ENCODE measurements at places on chromosomes 7 and 10.

DNA sequence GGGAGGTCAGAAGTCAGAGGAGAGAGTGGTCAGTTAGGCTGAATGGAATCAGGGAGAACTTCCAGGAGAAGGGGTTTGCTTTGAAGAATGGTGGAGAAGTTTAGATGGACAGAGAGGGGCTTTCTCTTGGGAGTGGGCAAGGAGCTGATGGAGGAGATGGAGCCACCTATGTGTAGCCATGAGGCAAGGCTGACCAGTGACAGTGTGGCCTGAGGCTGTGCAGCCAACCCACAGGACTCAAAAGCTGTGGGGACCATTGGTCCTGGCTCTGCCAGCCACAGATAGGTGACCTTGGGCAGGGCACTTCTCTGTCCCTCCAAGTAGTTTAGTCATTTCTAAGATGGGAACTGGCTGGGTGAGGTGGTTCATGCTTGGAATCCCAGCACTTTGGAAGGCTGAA lies 18.7 kb downstream of the NEURL1 start:
- no peak for DNase-seq

DNA sequence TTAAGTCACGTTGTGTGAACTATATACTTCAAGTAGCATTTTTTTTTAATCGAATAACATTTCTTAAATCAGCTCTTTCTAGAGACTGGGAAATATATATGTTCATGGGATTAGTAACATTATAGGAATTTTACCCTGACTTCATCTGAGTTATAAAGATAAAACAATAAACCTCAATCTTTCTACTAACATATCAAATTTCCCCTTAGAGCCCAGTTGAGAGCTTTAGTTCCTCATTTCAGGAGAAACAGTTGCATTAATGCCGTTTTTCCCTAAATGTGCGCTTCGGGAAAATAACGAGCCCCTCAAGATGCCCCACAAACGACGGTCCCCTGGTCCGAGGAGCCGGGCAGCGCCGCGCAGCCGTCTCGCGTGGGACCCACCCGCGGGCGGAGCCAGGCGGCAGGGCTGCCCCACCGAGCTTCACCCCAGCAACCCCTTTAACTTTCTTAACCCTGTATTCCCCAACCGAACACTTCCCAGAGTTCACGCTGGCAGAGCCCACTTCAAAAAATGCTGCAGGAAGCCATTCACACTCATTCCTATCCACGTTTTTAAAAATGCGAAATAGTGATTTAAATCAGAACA lies 152.5 kb upstream of the YAE1 start:
- DNase-seq: no peak

DNA sequence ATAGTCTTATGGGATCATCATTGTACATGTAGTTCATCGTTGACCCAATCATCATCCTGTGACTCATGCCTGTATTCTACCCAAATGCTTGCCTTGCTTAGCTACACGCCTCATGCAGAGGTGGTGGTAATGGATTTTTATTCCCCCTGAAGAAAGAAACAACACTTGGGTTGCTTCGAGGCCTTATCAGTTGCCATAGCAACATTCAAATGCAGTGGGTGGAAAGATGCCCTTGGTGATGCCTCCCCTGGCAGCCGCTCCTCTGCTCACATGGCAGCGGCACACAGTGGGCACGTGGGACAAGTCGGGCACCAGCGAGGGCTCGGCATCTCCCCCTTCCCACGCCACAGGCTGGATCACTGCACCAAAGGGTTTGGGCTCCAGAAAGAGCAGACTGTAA lies 54.0 kb upstream of the NMT2 start:
- no peak for DNase-seq

DNA sequence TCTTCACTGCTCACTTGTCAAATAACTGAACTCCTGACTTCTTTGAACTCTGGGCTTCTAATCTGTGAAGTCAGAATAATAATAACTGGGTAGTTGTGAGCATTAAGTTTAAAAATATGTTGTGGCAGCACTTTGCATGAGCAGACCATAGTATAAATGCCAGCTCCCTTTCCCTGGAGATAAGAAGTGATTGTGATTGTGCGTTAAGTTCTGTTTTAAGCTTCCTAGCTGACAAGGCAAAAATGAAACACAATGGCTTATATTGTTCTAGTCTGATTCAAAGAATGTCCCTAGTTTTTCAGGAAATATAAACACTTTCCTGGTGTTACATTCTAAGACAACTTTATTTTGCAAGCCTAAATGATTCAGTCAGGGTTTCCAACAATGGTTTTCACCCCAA lies 61.8 kb downstream of the PTPRE start:
- DNase-seq: no peak

DNA sequence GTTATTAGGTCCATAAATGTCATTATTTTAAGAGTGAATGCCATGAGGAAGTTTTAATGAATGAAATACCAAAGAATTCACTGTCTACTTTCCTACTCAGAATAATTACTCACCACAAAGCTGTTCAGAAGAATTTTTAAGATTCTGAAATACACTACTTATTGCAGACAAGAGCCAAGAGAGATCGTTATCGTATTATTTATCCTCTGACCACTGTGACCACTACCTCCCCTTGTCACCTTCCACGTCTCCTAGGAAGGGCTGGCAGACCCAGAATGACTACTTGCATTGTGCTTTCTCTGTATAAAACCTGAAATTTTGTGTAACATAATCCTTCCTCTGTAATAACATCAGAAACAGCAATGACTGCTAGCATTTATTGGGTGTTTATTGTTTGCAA lies 81.9 kb downstream of the ABCB5 start:
- no peak for DNase-seq

GRCh38 chr10:6721480-6721879 lies 141.4 kb upstream of the PRKCQ start:
- no peak for DNase-seq

DNA sequence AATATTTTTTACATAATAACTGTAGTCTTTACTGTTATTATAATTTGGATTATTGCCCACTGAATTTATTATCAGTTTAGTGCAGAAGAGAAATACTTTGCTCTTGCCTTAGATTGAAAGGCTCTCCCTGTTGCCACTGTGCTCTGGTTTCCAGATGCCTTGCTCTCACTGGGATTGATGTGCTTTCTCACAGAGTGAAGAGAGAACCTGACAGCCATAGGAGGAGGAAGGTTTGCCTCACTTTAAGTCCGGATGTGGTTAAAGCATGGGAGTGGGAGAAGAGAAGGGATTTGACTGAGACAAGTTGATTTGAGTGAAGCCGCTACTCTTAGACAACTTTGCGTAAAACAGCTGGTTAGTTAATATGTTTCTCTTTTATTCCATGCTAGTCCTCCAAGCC lies 68.2 kb upstream of the RPA3 start:
- no peak for DNase-seq

DNA sequence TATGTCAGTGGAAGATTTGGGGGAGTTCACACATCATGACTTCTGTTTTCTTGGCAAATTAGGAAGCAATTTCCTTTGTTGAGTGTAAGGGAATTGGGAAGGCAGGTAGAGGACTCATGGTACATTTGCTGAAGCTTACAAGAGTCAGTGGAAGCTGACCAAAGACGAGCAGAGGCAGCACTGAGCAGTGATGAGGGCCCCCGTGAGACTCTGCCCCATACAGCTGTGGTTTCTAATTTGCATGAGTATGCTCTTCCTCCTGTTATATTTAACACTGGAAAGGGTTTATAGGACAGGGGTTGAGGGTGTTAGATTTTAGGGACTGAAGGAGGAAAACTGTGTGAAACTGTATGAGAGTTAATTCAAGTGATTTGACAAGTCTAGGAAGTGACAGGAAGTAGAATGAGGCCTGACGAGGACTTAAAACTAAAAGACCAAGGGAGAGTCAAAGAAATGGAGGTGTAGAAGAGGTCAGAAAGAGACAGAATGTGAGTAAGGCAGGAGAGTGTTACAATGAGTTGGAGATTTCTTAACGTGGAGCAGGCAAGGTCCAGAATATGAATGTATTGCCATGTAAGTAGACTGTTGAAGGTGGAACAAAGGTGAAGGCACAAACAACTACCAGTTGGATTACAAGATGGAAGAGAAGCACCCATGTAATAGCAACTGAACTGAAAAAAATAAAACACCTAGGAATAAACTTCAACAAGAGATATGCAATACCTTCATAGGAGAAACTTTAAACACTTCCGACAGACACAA lies 23.5 kb upstream of the MRPS17 start:
- DNase-seq: no peak

GRCh38 chr10:9535744-9536143 lies 1481.3 kb downstream of the GATA3 start:
- DNase-seq: no peak

DNA sequence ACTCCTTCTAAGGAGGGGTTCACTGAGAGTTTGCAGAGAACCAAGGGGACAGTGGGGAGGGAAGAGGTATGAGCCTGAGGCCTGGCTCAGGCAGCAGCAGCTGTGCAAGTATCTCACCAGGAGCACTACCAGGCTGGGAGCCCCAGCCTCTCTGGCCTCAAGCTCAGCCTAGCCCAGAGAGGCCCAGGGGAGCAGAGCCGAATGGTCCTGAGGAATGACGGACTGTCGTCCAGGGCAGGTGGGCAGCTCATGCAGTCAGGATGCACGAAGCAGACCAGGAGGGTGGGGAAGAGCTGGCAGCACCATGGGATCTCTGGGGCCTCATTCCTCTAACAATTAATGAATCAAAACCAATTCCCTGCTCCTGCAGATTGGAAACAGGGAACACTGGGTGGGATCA lies 151.5 kb downstream of the GRID1 start:
- no peak for DNase-seq

- no peak for DNase-seq
These were observed 30.0 kb upstream of the SLF2 start for GRCh38 chr10:100882671-100883311.

DNA sequence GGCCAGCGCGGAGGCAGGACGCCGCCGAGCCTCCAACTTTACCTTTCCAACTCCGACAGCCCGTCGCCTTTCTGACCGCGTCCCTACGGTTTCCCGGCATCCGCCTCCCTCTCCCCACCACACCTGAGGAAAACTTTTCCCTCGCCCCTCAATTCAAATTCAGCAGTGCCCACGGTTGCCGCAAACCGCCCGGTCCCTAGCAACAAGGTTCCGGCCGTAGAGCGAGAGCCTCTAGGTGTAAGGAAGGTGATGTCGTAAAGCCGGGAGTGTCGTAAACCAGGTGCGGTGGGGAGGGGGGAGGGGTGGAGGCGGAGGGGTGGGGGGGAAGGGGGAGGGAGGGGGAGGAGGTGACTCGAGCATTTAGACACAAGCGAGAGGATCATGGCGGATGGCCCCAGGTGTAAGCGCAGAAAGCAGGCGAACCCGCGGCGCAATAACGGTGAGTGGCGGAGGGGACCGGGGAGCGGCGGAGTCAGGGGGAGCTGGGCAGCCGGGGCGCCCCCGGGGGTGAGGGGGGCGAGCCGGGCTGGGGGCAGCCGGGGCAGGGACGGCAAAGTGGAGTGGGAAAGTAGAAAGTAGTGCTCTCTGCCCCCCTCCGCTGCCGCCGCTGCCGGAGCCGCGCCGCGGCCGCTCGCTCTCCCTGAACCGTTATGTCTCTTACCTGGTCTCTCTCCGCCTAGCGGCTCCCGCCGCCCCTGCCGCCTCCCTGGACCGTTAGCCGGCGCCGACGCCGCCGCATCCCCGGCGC lies at the start of gene ZEB1:
ZEB1 (plus strand) TSS at position 363 of the 748 bp plus-strand sequence; CDS start at position 382, 19 bp downstream.
- DNase-seq: peak; percentile 83

DNA sequence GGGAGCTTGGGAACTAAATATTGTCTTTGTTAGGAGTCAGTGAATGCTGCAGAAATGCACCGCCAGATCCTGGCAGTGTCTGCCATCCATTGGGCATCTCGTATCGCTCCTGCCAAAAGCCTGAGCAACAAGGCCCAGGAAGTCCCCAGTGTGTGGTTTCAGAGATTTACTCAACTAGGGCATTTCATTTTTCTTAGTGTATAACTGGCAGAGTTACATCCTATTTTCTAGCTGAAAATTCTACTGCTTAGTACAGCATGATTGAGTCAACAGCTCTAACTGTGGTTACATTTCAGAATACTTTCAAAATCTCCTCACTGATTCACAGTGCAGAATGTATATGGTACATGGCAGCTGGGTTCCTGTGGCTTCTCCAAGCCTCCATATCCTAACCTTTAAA lies 95.8 kb upstream of the CREB5 start:
- DNase-seq: no peak

DNA sequence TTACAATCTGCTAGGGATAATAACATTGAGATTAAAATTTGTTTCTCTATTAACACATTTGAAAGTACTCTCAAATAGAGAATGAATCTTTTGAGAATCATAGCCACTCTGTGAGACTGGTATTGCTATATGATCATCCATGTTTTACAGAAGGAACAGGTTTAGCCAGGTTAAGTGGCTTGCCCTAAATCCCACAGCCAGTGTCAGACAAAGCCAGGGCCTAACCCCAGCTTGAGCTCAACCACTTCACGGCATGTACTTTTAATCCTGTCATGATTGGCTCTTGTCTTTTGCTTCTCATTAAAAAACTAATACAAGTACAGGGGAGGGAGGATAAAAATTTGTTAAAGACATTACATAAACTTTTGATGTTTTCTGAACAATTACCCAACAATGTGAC lies 3.8 kb upstream of the ZNRF2 start:
- DNase-seq: no peak

DNA sequence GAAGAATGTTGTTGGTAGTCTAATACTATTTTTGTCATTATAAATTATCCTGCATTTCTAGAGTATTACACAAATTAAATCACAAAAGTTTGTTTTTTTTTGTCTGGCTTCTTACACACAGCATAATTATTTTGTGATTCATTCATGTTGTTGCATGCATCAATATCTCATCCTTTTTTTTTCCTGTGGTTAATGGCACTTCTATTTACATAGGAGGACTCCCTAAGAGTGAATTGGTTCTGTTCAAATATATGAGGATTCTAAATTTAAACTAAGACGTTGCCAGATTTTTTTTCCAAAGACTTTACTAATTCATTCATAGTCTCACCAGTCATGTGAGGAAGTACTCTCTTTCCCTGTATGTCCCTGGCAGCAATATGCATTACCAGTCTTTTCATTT lies 303.3 kb downstream of the GPR37 start:
- no peak for DNase-seq

GRCh38 chr10:99711129-99711719 lies 20.7 kb downstream of the COX15 start:
- DNase-seq: no peak

All from glutamatergic neuron (in vitro differentiated cells).